ENCODE measurements at places on chromosomes 13 and 19.

DNA sequence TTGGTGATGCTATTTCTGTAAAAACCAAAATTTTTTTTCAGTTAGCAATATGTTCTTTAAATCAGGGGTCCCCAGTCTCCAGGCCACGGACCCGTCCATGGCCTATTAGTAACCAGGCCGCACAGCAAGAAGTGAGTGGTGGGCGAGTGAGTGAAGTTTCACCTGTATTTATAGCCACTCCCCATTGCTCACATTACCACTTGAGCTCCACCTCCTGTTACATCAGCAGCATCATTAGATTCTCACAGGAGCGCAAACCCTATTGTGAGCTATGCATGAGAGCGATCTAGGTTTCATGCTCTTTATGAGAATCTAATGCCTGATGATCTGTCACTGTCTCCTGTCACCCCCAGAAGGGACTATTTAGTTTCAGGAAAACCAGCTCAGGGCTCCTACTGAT is 58.9 kb upstream of the SLC7A1 start:
- no peak for DNase-seq

DNA sequence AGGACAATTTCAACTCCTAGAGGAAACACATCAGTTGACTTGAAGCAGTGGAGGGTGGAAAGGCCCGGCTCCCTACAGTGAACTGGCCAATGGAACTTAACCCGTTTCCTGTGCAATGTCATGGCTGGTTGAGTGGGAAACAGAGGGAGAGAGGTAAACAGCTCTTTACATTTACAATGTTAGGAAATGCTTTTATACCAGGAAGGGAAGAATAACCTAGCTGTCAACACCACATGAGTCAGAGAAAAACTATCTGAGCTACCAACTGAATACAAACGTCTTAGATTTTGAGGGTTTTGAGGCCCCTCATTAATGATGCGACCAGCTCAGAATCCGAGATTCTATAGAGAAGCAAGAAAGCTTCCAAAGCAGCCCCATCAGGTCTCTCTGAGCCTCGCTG is 36.7 kb downstream of the CARD8 start:
- no peak for DNase-seq

DNA sequence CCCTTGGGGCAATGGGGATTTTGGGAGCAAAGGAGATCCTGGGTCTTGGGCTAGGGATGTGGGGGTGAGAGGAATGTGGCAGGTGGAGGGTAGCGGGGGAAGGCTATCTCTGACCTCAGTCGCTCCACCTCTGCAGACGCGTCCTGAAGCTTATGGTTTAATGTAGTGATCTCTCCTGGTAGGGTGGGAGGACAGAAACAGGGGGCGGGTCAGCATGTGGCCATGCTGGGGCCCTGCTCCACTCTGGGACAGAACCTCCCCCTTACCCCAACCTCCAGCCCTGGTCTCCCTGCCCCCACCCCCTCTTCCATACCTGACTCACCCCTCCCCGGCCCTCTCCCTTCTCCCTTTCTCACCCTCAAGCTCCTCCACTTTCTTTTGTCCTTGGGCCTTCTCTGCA is 1.4 kb downstream of the BST2 start:
- DNase-seq = no peak

- DNase-seq = no peak
Observed at GRCh38 chr19:27751044-27751391, 1461.9 kb downstream of the UQCRFS1 start.

DNA sequence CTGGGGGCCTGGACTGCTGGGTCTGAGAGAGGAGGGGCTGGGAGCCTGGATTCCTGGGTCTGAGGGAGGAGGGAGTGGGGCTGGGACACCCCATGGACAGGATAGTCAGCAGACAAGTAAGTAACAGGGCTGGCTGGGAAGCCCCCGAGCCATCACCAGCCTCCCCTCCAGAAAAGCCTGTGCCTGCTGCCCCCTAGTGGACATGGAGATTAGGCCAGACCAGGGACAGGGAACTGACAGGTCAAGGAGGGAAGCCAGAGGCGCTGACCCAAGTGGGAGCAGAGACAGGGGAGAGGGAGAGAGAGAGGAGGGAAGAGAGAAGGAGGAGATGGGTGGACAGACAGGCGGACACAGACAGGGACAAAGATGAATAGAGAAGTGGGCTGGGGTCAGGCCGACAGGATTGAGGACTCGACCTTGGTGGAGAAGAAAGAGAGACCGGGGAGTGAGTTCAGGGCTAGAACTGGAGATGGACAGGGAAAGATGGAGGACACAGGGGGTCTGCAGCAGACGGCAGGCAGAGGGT is 6.7 kb upstream of the ERFL start:
- peak; percentile 94 for DNase-seq
